ENCODE measurements at places on chromosomes 16 and 17.

GRCh38 chr17:59219992-59220327, 351 bp upstream of the GDPD1 start:
- no peak for DNase-seq

- DNase-seq = peak; percentile 13
Observed at GRCh38 chr16:71895679-71896365, 491 bp downstream of the IST1 start.

- DNase-seq = no peak
Observed at GRCh38 chr16:68676113-68676860, 31.2 kb downstream of the CDH3 start.

DNA sequence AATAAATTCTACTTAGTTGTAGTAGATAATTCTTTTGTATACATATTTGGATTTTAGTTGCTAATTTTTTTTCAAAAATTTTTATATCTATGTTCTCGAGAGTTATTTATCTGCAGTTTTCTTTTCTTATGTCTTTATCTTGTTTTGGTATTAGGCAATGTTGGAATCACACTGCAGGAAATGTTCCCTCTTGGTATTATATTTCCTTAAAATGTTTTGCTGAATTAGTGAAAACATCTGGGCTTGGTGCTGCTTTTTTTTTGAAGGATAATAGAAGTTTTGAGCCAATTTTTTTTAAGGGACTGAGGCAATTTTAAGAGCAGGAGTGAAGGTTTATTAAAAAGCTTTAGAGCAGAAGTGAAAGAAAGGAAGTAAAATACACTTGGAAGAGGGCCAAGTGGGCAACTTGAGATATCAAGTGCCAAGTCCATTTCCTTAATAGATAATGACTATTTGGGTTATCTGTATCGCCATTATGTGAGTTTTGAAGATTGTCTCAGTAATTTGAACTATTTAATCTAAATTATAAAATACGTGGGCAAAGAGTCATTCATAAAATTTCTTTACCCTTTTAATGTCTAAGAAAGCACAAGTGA, 1390.1 kb upstream of the CDH8 start:
- DNase-seq = no peak

- no peak for DNase-seq
Observed at GRCh38 chr16:89633064-89633631, 19.7 kb downstream of the DPEP1 start.

DNA sequence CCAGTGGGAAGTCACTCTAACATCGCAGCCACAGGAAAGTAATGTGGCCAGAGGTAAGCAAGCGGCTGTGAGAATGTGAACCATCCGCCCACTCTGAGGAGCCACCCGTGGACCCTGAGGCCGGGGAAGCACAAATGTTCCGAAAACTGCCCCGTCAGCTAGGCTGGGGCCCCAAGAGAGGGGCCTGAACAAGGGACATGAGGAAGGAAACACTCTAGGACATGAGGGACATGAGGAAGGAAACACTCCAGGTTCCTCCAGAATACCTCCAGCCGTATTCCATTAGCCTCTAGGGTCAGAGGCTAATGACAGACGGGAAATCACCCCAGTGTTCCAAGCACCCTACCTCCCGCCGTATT, 317 bp downstream of the TEFM start:
- no peak for DNase-seq

DNA sequence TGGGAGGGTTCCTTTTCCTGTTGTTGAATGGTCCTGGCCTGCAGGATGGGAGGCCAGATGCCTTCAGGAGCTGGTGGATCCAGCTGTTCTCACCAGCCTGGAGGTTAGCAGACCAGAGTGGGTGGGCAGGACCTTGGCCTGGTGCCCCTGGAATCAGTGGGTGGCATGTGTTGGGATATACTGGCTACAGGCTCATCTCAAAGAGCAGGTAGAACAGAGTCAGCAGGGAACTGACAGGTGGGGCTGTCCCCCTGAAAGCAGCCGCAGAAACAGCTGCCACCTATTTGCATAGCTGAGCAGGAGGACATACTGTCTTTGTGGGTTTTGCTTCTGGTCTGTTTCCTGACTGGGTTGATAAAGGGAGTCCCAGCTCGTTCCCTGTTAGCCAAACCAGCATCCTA, 144.1 kb downstream of the RAB11FIP4 start:
- DNase-seq = no peak

- DNase-seq = no peak
Observed at GRCh38 chr16:86806838-86807351, 228.5 kb downstream of the FOXL1 start.

- DNase-seq = no peak
Observed at GRCh38 chr17:526425-526824, 173.8 kb upstream of the RPH3AL start.

GRCh38 chr17:73831699-73832098, 187.5 kb upstream of the SDK2 start:
- DNase-seq = no peak

GRCh38 chr16:28865722-28866453, 2.2 kb downstream of the SH2B1 start:
- DNase-seq = no peak

GRCh38 chr16:52383640-52384292, 163.2 kb downstream of the TOX3 start:
- no peak for DNase-seq

DNA sequence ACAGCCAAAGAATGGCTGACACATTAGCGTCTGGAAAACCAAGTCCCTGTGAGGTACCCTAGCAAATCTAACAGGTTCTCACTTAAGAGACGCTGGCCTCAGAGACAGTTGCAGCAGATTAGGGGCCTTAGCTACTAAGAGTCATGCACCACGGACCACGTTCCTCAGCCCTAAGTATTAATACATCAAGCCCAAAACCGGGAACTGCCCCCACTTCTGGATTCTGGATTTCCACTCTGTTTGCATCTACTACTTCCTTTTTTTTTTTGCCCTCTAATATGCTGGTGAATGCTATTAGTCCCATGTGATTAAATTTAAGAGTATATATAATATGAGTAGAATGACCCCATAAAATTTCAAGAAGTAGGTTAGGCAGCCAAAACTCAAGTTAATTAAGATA, 775 bp upstream of the TERB1 start:
- no peak for DNase-seq

GRCh38 chr17:73783945-73784603, 139.8 kb upstream of the SDK2 start:
- DNase-seq = no peak

GRCh38 chr17:43952351-43952723, 1.4 kb downstream of the PYY start:
- DNase-seq = no peak

Measured in T-helper 22 cell (primary cell).